ENCODE measurements at places on chromosomes 3 and 15.

DNA sequence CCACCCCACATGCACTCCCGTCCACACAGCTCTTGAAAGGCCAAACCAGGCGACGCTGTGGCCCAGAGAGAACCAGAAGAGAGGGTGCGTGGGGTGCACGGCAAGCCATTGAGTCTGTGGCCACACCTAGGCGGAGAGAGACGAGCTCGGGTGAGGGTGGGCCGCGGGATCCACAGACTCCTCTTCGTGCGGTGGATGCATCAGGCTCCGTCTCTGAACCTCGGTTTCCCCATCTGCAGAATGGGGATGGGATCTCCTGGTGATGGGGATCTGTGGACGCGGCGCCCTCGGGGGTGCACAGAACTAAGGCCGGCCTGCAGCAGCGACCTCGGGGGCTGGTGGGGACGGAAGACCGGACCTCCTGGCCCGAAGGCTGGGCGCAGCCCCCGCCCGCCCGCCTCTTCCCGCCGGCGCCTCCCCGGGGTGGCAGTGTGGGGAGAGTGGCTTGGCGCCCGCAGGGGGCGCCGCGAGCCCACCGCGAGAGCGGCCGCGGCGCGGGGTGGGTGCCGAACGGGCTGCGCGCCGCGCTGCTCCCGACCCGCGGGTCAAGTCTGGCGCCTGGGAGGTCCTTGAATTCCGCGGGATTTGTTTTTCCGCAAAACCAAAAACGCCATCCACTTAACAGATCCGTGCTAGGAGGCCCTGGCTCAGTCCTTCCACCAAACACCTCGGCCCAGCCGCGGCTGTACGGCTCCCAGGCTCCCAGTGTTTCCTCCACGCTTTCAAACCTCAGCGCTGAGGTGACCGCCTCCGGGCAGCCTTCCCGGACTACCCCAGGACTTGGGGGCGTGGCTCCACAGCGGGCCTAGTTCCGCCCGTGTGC lies 13.2 kb upstream of the ADPGK start:
- DNase-seq = no peak

GRCh38 chr3:15108082-15108545 lies 9.2 kb upstream of the RBSN start:
- DNase-seq = peak; percentile 58

- no peak for DNase-seq
Measured at GRCh38 chr15:95716708-95717107, 613.8 kb upstream of the NR2F2 start.

GRCh38 chr3:146589899-146590508 lies 15.1 kb downstream of the PLSCR5 start:
- DNase-seq = peak; percentile 0

- no peak for DNase-seq
Measured at GRCh38 chr3:134426660-134427181, 52.5 kb upstream of the AMOTL2 start.

GRCh38 chr15:74301583-74302361 lies 65.6 kb downstream of the CCDC33 start:
- no peak for DNase-seq

GRCh38 chr3:94226078-94226477 lies 163.2 kb downstream of the NSUN3 start:
- no peak for DNase-seq

DNA sequence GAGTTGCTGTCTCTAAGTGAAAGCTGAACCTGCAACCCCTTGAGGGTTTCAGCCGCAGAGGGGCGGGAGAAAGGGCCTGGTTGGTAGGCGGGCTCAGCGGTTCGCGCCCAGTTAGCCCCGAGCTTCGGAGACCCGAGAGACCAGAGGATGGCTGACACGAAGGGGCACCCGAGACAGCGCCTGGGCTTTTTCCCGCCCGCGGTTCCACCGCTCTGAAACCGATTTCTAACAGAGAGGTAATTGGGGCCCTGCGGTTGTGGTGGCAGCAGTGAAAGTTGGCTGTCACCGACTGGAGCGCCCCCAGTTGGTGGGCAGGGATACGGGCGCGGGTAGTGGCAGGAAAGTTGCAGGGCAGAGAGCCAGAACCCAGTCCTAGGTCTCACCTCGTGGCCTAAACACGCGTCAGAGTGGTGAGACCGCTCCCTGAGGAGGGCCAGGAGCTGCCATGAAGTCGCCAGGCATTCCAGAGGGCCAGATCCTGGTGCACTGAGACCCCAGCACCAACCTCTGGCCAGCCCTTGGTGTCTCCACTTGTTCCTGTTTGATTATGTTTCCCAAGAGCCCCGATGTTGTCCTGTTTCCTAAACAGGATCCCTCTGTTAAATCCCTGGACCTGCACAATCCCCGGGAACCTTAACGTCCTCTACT lies 625 bp upstream of the ELL3 start:
- DNase-seq = peak; percentile 79

DNA sequence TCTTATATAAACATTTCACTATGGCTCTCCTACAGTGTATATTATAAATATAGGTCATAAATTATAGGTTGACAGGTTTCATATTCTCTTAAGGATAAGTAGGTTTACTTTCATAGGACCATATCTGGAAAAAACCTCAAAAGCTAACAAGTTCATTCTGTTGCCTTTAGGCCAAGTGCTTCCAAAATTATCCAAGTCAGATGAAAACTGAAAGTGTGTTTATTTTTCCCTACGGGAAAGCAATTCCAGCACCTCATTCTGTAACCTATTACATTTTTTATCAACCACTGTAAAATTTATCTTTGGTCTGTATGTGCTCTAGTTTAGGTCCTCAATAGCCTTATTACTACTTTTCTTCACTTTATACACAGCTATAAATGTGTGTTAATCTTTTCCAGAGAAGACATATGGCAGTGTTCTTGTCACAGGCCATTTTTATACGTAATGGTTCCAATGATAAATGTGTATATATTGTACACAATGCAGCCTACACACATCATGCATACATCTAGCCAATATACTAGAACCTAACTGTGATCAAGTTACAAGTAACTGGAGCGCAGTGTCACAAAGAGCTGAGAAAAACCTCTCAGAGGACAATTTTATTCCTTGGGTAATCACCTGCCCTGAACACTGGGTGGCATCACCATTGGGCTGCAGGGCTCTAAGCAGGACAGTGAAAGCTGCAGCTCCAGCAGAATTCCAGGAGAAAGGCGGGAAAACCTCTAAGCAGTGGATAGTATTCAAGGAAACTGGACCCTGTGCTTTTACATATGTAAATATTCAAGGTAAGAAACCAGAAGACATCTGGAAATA lies 251.3 kb downstream of the CTNNB1 start:
- no peak for DNase-seq

DNA sequence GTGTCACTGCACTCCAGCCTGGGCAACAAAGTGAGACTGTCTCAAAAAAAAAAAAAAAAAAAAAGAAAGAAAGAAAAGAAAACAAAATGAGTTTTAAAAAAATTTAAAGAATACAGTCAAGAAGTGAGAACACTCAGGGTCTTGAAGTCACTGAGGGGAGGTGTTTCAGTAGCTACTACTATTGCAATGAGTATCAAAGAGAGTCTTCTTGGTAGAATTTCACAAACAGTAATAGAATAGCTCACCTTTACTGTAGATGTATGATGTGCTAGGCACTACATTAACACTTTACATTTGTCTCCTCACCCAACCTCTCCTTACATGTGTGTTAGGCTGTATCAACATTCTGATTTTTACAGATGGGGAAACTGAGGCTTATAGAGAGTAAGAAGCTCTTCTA lies 43.9 kb downstream of the EOMES start:
- no peak for DNase-seq

DNA sequence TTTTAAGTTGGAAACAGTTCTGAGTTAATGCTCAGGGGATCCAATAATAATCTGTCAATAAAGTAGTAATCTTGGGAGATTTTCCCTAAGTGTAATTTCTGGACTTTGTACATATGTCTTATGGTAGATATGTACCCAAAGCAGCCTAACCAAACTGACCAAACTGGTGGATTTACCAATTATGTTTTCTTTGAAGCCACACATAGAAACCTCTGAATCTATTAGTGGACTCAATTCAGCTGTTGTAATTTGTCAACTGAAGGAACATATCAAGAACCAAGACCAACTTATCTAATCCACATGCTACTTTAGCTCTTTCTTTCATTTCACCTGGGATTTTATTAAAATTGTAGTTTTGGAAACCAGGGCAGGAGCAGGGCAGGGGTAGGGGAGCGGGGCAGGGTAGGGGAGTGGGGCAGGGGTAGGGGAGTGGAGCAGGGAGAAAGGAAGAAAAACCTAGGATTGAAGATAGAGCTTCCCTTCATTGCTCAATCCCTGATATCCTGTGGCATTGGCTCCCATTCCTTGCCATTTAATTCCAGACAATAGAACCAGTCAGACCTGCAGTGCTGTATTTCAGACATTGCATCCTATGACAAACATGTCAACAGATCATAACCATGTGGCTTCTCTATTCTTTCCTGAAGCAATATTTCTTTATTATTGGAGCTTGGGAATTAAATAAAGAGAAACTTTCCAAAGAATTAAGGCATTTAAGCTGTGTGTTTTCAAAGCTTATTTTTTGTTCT lies 101.8 kb downstream of the NFKBIZ start:
- DNase-seq = no peak

- DNase-seq = no peak
Measured at GRCh38 chr3:175554801-175555200, 695.7 kb downstream of the NAALADL2 start.

GRCh38 chr15:66858423-66859207 lies 156.6 kb downstream of the SMAD6 start:
- no peak for DNase-seq

- DNase-seq = no peak
Measured at GRCh38 chr3:49618412-49618811, 55.7 kb upstream of the APEH start.

GRCh38 chr15:80606511-80607071 lies 88.5 kb upstream of the ABHD17C start:
- no peak for DNase-seq

DNA sequence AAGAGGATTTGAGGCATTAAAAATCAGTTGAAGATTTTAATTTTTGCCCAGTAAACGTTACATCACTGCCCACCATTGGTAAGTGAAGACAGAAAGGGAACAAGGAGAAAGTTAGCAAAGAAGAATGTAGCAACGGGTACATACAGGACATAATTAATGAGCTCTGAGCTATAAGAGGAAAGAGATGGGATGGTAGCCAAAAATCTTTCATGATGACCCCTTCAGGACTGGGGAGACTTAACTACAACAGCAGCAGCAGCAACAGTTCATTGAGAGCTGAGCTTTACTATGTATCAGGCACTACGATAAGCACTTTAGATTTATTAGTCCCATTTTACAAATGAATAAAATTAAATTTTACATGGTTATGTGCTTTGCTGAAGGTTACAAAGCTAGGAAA lies 18.4 kb downstream of the EMC4 start:
- DNase-seq = no peak

- no peak for DNase-seq
Measured at GRCh38 chr3:102069211-102069662, 219.9 kb downstream of the NFKBIZ start.

- DNase-seq = no peak
Measured at GRCh38 chr15:84143753-84144314, 91.7 kb upstream of the GOLGA6L4 start.

DNA sequence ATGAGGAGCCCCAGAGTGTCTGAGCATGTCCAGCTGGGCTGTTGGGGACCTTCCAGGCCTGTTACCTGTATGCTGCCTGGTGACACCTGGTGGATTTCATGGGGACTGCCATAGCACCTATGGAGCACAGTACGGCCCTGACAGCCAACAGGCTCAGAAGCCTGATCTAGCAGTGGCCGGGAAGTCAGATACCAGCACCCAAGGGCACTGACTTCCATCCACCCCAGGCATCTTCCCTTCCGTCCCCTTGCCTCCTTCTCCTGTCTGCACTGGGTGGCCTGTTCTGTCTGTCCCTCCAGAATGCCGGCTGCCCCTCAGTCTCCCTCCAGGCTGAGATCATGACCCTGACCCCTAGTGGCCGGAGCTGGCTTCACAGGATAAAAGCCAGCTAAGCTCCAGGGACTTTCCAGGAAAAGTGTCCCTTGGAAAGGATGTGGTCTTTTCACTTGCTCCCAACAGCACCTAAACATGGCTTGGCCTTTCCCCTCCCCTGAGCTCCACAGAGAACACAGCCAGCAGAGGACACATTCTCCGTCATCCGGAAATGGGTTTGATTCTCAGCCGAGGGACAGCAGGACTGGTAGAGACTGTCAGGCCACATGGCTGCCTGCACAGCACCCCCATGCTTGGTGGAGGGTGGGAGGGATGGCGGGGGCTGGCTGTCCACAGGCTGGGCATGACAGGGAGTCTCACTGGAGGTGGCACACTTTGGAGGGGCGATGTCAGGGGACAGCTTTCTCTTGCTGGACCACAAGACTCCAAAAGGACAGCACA lies 9.5 kb downstream of the RPS17 start:
- DNase-seq = peak; percentile 56

GRCh38 chr3:52174896-52175295 lies 20.7 kb upstream of the POC1A start:
- DNase-seq = no peak

DNA sequence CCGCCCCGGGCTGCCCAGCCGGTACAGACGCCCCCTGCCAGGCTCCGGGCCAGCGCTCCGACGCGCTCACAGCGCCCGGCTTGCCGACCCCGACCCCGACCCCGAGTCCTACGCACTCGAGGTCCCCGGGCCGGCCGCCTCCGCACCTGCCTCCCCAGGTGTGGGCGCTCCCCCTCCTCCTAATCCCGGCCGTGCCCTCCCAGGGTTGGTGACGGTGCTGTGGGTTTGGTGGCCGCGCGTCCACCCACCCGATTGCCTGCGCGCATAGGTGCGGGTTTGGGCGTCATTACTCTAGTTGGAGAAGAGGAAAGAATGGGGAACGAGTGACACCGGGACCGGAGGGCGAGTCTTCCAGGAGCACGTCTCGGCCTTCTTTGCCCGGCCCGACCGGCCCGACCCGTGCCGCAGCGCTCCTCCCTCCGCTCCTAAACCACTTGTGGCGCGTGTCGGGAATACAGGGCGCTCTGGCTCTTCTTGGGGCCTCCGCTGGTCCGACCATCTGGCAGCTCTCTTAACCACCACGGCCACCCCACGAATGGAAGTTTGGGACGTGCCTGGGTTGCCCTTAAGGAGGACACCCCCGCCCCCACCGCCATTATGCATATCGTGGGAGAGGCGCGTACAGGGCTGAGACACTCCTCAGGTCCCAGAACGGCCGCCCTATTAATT lies 810 bp upstream of the THRB start:
- no peak for DNase-seq

DNA sequence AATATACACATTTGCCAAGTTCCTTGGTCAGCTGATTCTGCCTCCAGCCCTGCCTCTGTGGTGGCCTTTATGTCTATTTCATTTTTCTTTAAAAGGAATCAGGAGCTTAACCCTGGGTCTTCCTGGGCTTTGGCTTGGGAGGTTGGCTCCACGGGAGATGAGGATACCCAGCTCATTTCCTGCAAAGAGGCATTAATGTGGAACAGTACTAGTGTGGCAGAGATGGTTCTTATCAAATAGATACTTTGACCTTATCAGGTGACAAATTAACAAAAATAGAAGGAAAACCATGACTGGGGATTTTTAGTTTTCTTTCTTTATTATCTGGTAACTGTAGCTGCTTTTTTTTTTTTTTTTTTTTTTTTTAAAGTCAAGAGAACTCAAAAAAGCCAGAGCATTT lies 42.8 kb downstream of the BBS4 start:
- no peak for DNase-seq

- DNase-seq = no peak
Measured at GRCh38 chr3:198112031-198112430, 152.0 kb downstream of the LMLN start.

Data from T follicular helper cell (primary cell).